ENCODE measurements at places on chromosomes 5 and 9.

GRCh38 chr5:55231029-55231918 lies 2.1 kb downstream of the CCNO start:
- DNase-seq: no peak

- DNase-seq: no peak
These were observed 1195.9 kb downstream of the DTWD2 start for GRCh38 chr5:117792476-117792875.

DNA sequence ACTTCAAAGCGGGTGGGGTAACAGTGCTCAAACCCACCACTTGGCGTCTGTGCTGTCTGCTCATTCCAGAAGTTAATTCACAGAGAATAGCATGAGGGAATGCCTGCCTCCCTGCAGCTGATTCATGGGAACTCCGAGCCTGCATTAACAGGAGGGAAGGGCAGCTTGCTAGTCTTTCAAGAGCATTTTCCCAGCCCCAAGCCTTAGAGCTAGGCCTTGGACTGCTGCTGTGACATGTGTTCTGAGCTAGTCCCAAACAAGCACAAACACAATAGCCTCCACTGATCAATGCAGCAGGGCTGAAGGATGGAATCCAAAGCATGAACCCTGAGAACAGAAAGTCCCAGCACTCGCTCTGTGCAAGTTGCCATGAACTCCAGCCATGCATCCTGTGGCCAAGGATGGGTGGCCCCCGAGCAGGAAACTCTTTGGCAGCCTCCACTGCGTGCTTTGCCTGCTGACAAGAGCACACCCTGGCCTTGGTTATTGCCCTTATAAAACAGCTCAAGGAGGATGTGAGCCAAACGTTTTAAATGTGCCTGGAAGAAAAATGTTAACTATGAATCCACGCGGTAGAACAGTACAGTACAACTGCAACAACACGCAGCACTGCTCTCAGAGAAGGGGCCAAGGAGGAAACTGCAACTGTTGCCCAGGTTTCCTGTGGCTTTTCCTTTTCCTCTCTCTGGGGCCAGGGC lies 653.1 kb upstream of the KLF4 start:
- DNase-seq: no peak

DNA sequence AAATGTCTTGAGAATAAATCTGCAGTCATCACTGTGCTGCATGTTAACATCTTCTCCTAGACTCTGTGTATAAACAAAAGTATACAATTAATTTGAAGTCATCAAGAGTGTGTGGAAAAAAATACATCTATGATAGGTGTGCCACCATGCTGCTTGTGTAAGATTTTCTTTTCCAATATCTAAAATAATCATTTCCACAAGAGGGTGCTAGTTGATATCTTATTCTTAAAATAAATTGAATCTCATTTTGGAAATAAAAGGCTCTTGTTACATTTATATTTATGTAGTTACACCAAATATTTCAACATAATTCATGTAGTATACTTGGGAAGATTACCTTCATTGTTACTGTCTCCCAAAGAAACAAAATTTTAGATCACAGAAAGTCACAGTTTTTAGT lies 14.1 kb upstream of the MOCS2 start:
- no peak for DNase-seq

DNA sequence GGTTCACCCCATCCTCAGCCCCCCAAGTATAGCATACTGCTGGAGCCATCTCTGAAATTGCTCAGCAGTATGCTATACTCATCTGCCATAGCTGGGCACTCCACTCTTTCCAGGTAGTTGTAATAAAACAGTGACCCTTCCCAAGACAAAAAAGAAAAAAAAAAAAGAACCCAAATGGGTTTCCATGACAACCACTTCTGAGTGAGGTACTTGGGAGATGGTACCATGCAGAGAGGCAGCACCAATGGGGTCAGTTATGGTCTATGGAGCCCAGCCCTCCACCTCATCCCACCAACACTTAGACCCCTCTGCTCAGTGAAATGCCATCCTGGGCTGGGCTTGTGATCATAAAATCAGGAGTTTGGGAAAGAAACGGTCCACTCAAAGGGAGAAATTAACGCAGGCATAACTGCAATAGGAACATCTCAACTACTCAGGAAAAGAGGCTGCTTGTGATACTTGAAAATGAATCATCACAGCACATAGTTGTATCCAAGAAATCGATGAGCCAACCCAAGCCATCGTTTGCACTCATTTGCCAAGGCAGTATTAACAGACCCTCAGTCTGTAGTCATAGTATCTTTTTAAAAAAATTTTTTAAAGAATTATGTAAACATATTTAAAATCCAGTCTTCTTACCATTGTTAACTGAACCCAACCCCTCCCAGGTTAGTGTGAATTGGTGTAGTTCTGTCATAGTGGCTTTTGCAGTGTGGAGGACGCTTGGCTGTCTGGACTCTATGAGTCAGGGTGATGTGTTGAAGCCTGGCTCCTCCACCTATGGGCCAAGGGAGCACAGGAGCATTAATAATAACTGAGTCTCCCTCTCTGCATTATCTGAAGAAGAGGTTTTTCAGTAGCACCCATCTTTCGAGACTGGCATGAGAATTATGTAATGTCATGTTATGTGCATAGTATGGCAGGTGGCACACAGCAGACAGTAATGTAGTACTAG lies 402.7 kb downstream of the SPOCK1 start:
- DNase-seq: no peak

DNA sequence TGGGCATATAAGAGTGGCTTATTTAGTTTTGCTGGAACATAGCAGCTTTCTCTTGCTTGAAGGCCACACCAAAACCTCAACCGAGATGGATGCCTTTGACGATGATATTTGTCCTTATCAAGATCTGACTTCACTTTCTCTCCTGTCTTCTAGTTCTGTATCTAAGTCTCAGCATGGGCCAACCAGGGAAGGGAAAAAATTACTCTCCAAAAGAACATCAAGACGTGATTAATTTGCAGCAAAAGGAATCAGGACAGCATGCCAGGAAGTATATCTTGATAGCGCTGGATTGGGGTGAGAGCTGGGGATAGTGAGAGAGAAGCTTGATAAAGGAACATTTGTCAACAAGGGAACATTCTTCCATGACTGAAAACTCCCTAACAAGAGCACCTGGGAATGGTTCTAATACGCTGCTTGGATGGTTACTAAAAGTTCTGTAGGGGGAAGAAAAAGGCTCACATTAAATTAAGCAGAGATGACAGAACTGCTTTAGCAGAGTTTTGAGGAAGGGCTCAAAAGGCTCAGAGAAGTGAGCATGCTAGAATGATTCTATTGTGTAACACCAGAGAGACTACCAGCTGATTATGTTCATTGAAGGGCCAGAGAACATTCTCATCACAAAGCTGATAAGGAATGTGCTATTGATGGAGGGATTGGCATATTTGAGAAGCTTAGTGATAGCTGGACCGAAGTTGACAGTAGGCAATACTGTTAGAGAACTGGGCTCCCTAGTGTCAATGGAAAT lies 21.6 kb upstream of the ANXA1 start:
- DNase-seq: no peak

- no peak for DNase-seq
These were observed 33.3 kb upstream of the GTF2H2C start for GRCh38 chr5:69526660-69527059.

GRCh38 chr5:164053123-164053522 lies 547.7 kb downstream of the MAT2B start:
- no peak for DNase-seq

DNA sequence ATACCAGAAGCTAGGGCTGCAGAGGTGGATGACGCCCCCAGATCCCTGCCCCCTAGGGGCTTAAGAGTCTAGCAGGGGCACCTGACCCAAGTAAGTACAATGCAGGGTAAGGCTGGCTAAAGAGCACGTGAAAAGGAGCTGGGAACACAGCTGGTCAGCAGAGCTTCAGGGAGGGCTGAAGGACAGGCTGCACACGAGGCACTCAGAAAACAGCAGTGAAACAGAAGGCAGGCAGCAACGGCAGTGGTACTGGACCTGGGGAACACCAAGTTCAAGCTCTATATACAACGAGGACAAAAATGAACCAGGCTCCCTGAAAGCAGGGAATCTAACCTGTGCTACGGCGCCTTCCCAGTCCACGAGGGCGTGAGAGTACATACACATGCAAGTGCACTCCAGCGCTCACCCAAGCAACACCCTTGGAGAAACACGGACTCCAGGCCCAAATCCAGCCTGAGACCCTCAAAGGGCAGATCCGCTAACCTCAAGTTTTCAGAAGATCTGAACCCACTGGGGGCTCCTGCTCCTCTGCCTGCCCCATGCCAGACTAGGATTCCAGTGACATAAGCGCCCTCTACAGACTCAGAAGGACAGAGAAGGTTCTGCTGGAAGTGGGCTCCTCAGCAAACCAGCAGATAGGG lies 57.4 kb downstream of the PSMB7 start:
- DNase-seq: no peak

DNA sequence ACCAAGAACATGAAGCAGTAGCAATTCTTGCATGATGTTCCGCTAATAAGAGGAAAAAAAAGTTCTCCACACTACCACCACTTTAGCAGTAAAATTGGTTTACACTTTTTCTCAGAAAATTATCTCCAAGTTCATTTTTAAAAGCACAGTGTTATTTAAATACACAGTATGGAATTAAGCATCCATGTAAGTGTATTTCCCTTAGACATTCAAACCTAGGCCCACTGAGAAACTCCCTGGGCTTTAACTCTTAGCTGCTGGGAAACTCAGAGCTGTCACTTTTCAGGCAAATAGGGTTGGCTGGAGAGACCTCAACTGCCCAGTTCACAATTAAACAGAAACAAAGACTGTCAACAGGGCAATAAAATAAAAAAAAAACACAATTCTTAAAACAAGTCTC lies 2.7 kb downstream of the GNAQ start:
- DNase-seq: no peak

GRCh38 chr9:95778957-95779356 lies 96.5 kb upstream of the ERCC6L2 start:
- DNase-seq: no peak

DNA sequence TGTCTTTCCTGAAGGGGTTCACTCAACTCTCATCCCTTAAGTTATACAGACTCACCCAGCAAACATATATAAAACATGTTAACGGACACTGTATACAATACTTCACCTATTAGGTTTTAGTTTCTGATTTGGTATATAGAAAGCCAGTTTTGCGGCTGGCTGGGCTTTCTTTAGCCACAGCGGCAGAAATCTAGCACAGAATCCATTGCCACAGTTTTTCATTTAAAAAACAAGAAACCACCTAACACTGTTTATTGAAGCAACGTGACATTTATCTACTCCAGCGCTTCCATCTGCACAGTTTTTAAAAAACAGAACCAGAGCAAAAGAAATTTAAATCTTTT lies 67.3 kb downstream of the SNX30 start:
- DNase-seq: no peak

GRCh38 chr9:127644146-127644827 lies 32.2 kb downstream of the STXBP1 start:
- no peak for DNase-seq

GRCh38 chr5:31847354-31847753 lies 208.4 kb downstream of the PDZD2 start:
- DNase-seq: no peak

- no peak for DNase-seq
These were observed 704.9 kb upstream of the NUDT12 start for GRCh38 chr5:104267320-104268015.

DNA sequence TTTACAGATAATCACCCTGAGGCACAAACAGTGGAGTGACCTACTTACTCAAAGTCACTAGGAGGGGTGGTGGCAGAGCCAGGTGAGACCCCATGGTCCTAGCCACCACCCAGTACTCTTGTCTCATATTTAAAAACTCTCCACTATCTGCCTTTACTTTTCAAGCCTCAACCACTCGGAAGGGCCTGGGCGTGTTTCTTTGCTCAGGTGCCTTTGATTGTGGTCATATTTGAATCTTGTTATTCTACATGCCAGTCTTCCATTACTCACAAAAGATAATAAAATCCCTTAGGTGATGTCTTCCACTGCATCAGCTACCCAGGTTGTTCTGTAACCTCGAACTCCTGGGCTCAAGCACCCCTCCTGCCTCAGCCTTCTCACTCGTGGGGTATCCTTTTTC lies 20.7 kb upstream of the TRIM36 start:
- no peak for DNase-seq

DNA sequence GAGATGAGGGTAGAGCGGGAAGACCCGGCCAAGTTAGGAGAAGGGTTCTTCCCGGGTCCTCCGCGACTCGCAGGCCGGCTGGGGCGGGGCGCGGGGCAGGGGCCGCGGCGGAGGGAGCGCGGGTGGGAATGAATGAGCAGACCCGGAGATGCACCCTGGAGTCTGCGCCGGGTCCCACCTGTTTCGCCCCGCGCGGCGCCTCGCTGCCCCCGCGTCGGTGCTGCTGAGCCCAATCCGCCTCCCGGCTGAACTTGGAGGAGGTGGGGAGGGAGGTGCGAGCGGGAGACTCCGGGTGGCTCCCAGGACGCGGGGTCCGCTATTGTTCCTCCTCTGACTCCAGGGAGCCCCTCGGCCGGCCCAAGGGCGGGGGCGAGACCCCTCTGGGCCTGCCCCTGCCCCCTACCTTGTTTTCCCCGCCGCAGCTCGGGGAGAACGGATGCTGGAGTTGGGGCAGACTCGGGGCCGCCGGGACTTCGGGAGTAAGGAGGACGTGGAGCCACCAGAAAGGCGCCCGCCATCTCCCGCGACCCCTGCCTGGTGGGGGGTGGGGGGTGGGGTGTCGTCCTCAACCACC lies 659 bp downstream of the RAI14 start:
- DNase-seq: no peak

GRCh38 chr5:171397190-171397589 lies 9.5 kb downstream of the NPM1 start:
- DNase-seq: no peak

GRCh38 chr9:36802201-36802920 lies 229.7 kb downstream of the MELK start:
- peak; percentile 62 for DNase-seq

DNA sequence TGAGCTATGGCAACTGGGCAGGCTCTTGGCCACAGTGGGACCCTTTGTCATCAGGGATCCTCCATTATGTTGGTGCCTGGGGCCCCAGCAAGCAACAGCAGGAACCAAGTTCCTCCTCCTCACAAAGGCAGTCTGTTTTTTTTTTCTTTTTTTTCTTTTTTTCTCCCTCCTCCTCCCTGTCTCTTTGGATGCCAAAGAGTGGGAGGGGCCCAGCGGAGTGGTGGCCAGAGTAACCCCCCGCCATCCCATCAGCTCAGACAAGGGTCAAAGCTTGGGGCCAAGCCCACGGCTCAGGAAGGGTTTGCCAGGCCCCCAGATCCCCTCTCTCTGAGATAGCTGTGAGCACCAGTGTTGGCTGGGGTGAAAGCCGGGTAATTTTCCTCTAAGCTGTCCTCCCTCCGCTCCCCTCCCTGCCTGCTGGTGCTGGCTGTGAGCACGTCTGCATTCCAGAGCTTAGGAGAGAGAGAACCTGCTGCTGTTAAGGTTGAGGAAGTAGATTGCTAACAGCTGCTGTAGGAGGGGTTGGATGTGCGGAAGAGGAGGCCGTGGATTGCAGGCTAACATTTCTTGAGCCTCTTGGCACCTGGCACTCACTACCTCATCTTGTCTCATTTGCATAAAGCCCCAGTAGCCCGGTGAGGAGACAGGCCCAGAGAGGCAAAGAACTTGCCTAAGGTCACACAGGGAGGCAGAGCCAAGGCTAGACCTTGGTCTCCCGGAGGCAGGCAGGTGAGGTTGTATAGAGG lies 21.2 kb downstream of the GSN start:
- DNase-seq: no peak

- no peak for DNase-seq
These were observed 135.0 kb upstream of the LHFPL2 start for GRCh38 chr5:78783434-78784130.

GRCh38 chr9:15307523-15307841 lies 466 bp upstream of the TTC39B start:
- no peak for DNase-seq

GRCh38 chr9:86983249-86983619 lies 35.9 kb upstream of the GAS1 start:
- DNase-seq: no peak

Data from mesenteric fat pad (tissue), 1 donor.